ENCODE measurements at places on chromosomes 3 and 15. TPM values are rescaled to one million over a fixed set of nuclear protein-coding genes. Genes with fewer than 3 reads are reported as not detected.

- DNase-seq, result no peak
These were observed 87.5 kb downstream of the NEK10 start for GRCh38 chr3:27281671-27282150.

- no peak for DNase-seq
These were observed 37.9 kb downstream of the GATM start for GRCh38 chr15:45340429-45340828.

- no peak for DNase-seq
These were observed 11.3 kb downstream of the CYP19A1 start for GRCh38 chr15:51327081-51327480.

GRCh38 chr3:184944241-184944640 lies 132.3 kb downstream of the VPS8 start:
- DNase-seq, result no peak

DNA sequence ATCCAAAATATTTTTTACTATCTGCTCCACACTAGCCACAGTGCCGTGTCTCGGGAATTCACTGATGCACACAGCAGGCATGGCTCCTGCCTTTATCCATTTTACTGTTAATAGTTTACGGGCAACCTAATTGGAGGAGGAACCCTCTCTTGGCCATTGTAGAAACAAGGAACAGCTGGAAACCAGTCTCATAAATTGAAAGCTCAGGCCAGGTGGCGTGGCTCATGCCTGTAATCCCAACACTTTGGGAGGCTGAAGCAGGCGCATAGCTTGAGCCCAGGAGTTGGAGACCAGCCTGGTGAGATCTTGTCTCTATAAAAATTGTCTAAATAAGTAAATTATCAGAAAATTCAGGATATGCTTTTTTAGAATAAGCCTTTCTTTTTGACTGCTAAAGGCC lies 39.0 kb downstream of the IL5RA start:
- DNase-seq, result no peak

DNA sequence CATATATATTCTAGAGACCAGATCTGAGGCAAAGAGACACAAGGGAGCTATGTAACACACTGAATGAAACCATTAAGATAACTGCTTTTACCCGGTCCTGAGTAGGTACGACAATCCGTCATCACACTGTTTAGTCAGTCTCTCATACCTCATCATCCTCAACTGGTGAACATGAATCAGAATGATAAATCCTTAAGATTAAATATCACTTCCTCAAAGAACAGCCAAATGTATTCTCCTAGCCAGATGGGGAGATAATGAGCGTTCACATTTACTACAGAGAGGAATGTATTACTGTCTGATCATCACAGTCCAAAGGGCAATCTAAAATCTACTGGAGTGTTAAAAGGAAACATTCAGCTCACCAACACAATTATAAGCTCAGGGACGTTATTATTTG lies 319.4 kb upstream of the STAC start:
- no peak for DNase-seq

The BNC1 gene
- total RNA-seq, result 26.2 TPM

DNA sequence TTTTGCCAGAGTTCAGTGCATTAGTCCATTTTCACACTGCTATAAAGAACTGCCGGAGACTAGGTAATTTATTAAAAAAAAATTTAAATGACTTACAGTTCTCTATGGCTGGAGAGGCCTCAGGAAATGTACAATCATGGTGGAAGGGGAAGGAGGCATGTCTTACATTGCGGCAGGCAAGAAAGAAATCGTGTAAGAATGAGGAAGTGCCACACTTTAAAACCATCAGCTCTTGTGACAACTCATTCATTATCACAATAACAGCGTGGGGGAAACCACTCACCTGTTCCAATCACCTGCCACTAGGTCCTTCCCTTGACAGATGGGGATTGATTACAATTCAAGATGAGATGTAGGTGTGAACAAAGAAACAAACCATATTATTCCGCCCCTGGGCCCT lies 1361.4 kb downstream of the NSUN3 start:
- no peak for DNase-seq

All from lower leg skin (tissue), 4 donors.